WTC11 (cell line): ENCODE measurements at places on chromosomes 2 and 18. TPM values are rescaled to one million over a fixed set of nuclear protein-coding genes. Genes with fewer than 3 reads are reported as not detected.

The FHL2 gene
- total RNA-seq: 21.1 to 22.2 TPM (median 22.1 TPM) in 3 replicates

The AQP12A gene
- not detected in 3 replicates for total RNA-seq

The RBFA gene
- total RNA-seq: 32.1 to 37.1 TPM (median 33.2 TPM) in 3 replicates

The CDK15 gene
- not detected in 3 replicates for total RNA-seq

The KCNIP3 gene
- 2.1 to 3.3 TPM (median 3.1 TPM) in 3 replicates for total RNA-seq

The NTSR2 gene
- total RNA-seq: 0.16 TPM in 1 of 3 replicates, not detected in the others

The STK39 gene
- total RNA-seq: 20.5 to 22.1 TPM (median 21.6 TPM) in 3 replicates

The GPC1 gene
- total RNA-seq: 37.2 to 41.5 TPM (median 40.4 TPM) in 3 replicates

The CACNB4 gene
- total RNA-seq: 4.7 to 7.2 TPM (median 6.9 TPM) in 3 replicates

The FSHR gene
- not detected in 3 replicates for total RNA-seq

The IL18R1 gene
- 0.25 to 0.46 TPM in 2 of 3 replicates, not detected in the other for total RNA-seq

The PSMD14 gene
- 67.8 to 80.5 TPM (median 71.0 TPM) in 3 replicates for total RNA-seq

The FKBP7 gene
- 3.2 to 6.2 TPM (median 5.6 TPM) in 3 replicates for total RNA-seq

The PKDCC gene
- 15.1 to 27.3 TPM (median 15.6 TPM) in 3 replicates for total RNA-seq

The TET3 gene
- total RNA-seq: 16.4 to 19.3 TPM (median 18.2 TPM) in 3 replicates

The KIAA2012 gene
- total RNA-seq: not detected in 3 replicates

The MYO3B gene
- total RNA-seq: 0.44 to 0.62 TPM (median 0.50 TPM) in 3 replicates

The GCKR gene
- total RNA-seq: 0.64 to 1.1 TPM (median 0.72 TPM) in 3 replicates

The COL5A2 gene
- 16.0 to 18.4 TPM (median 17.2 TPM) in 3 replicates for total RNA-seq

The CYS1 gene
- total RNA-seq: 0.85 to 1.2 TPM (median 1.1 TPM) in 3 replicates

The FBXO48 gene
- 1.3 to 1.5 TPM (median 1.3 TPM) in 3 replicates for total RNA-seq

The CDC42EP3 gene
- 21.2 to 31.5 TPM (median 21.8 TPM) in 3 replicates for total RNA-seq
